GM20000 (cell line): ENCODE measurements at places on chromosomes 6 and 20.

GRCh38 chr20:62321521-62321948, 18.7 kb downstream of the ADRM1 start:
- peak; percentile 75 for DNase-seq

DNA sequence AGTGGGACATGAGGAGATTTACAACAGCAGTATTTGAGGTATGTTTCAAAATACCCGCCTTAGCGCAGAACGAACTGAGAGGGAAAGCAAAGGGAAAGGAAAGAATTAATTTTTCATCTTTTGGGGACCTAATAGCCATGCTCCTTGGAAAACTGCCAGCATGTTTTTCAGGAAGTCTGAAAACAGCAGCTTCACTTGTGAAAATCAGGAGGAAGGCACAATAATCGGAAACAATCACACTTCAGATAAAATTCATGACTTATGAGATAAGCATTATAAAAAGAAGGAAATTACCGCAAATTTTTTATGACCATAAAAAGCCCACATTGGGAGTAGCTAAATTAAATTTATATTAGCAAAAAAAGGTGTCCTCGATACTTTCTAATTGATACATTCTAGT, 541.1 kb downstream of the HAO1 start:
- DNase-seq: no peak

DNA sequence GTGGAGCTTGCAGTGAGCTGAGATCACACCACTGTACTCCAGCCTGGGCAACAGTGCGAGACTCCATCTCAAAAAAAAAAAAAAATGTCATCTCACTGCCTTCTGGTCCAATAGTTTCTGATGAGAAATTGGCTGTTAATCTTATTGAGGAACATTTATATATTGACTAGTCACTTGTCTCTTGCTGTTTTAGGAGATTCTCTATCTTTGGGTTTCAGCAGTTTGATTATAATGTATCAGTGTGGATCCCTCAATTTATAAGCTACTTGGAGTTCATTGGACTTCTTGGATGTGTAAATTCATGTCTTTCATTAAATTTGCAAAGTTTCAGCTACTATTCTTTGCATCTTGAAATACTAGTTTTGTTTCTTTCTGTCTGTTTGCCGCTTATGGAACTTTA, 11.2 kb downstream of the ZGPAT start:
- no peak for DNase-seq

DNA sequence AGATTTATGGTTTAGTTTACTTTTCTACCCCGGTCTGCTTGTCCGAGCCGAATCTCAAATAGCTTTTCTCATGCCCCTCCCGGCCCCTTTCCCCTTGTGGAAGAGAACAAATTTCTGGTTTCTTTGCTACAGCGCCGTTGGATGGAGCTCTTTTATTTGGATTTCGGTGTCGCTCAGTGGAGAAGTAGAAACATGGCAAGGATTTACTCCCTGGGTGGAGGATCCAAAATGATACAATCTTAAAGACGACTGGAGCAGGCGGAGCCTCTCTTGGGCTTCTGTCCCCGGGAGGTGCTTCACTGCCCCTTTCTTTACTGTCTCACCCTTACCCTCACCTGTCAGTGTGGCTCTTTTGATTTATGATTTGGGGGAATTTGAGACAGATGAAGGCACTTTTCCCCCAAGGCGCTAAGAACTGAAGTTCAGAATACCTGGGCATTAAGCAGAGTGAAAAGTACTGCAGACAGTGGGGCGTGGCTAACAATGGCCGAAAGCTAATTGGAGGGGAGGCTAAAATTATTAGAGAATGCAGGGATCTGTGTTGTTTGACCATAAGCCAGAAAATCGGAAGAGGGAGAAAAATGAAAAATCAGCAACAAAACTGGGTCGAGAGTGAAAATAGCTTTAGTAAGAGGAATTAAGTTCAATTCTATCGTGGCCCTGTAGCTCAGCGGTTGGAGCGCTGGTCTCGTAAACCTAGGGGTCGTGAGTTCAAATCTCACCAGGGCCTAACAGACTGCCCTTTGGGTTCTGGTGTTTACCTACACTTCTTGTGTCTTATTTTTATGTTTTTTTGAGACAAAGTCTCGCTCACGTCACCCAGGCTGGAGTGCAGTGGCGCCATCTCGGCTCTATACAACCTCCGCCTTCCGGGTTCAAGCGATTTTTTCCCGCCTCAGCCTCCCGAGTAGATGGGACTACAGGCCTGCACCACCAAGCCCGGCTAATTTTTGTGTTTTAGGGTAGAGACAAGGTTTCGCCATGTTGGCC, 145.1 kb upstream of the ZNF184 start:
- DNase-seq: no peak
